ENCODE measurements at places on chromosomes 5 and 9. TPM values are rescaled to one million over a fixed set of nuclear protein-coding genes. Genes with fewer than 3 reads are reported as not detected.

DNA sequence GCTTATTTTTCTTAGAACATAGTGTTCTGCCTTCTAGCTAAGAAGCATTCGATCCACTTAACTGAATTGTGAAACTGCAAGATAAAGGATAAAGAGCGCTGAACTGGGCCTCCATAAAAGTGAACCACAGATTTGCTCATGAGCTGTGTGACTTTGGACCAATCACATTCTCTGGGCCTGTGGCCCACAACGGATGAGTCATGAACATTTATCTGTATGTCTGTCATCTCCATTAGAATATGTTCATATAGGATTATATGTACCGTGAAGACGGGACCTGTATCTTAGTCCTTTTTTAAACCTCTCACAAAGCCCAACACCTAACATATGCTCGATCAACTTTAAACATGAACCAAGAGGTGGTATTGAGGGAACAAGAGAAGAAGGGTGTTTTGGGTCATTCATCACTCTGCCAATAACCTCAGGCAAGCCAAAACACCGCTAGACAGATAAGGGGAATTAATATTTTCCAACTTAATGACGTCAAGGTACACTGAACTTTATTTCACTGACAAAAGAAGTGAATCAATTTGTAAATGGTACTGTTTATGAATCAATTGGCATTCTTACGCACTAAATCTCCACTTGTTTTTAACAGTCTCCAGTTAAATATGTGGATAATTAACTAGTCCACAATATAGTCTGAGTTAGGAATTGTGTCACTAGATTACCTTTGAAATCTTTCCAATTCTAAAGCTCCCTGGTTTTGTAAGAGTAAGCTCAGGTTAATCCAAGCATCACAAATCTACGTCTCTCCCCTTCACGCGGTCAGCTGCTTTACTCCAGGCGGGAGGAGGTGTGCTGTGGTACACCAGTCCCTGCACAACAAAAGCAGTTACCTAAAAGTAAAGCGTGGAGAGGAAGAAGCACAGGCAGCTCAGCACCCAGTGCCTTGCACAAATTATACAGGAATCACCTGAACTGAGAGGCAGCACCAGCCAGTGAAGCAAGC, 1.6 kb downstream of the TMEM245 start:
- no peaks in the 10 kb centered on the region for H3K27me3 ChIP-seq
- H3K36me3 ChIP-seq = no peaks in the 10 kb centered on the region
- H3K4me1 ChIP-seq = peaks cover 41% of the 10 kb centered on the region
- peak; percentile 85 for DNase-seq
- peak overlapping the region; percentile 98 for H3K27ac ChIP-seq

DNA sequence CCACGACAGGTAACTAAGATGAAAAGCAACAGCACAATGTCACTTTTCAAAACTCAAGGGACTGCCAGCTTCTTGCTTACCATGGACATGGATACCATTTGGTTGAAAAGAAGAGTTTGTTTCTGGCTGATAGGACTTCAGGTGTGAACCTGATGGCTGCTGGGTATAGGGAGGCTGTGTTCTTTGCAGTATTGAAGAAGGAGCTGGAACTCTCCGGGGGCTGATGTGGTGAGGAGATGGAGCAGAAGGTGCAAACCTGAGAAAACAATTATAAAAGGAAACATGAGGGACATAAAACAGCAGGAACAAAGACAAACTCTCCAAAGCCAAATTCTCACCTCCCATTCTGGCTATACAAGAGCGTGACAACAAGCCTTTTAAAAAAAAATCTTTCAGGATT, 330.1 kb upstream of the RFX3 start:
- H3K4me3 ChIP-seq = no peak overlapping the region
- peaks cover 11% of the 10 kb centered on the region for H3K36me3 ChIP-seq
- H3K4me1 ChIP-seq = no peaks in the 10 kb centered on the region

DNA sequence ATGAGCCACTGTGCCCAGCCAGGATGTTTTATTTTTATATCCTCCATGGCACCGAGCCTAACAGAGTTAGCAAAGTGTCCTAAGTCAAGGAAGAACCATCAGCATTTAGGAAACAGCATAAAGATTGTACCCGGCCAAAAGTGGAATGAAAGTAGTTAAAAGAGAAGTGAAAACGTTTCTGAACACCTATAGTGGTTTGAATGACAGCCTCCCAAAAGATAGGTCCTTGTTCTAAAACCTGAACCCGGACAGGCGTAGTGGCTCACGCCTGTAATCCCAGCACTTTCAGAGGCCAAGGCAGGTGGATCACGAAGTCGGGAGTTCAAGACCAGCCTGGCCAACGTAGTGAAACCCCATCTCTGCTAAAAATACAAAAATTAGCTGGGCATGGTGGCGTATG, 37.4 kb downstream of the ZFAND5 start:
- H3K27me3 ChIP-seq = no peaks in the 10 kb centered on the region
- DNase-seq = no peak
- H3K4me1 ChIP-seq = peaks cover 12% of the 10 kb centered on the region

GRCh38 chr9:119559986-119560385, 190.8 kb upstream of the BRINP1 start:
- H3K4me1 ChIP-seq = peaks cover 11% of the 10 kb centered on the region
- no peaks in the 10 kb centered on the region for H3K36me3 ChIP-seq
- H3K4me3 ChIP-seq = no peak overlapping the region
- DNase-seq = no peak

- no peaks in the 10 kb centered on the region for H3K27me3 ChIP-seq
- H3K36me3 ChIP-seq = no peaks in the 10 kb centered on the region
- H3K4me3 ChIP-seq = no peak overlapping the region
- no peaks in the 10 kb centered on the region for H3K4me1 ChIP-seq
- H3K27ac ChIP-seq = no peak overlapping the region
- no peak for DNase-seq
Observed at GRCh38 chr9:18676525-18676924, 202.6 kb downstream of the ADAMTSL1 start.

- no peaks in the 10 kb centered on the region for H3K27me3 ChIP-seq
- no peaks in the 10 kb centered on the region for H3K4me1 ChIP-seq
- H3K36me3 ChIP-seq = no peaks in the 10 kb centered on the region
- H3K27ac ChIP-seq = no peak overlapping the region
- no peak for DNase-seq
Observed at GRCh38 chr9:101453776-101454570, 18.4 kb upstream of the ALDOB start.

GRCh38 chr9:21681641-21682040, 120.8 kb upstream of the MTAP start:
- H3K4me3 ChIP-seq = no peak overlapping the region
- H3K27me3 ChIP-seq = no peaks in the 10 kb centered on the region
- no peaks in the 10 kb centered on the region for H3K4me1 ChIP-seq
- H3K36me3 ChIP-seq = no peaks in the 10 kb centered on the region

GRCh38 chr5:173302546-173303155, 25.6 kb downstream of the STC2 start:
- no peak overlapping the region for H3K27ac ChIP-seq
- no peak for DNase-seq

GRCh38 chr9:123923884-123924283, 6.0 kb downstream of the DENND1A start:
- no peaks in the 10 kb centered on the region for H3K27me3 ChIP-seq
- DNase-seq = no peak
- H3K4me1 ChIP-seq = peaks cover 21% of the 10 kb centered on the region
- no peak overlapping the region for H3K4me3 ChIP-seq

GRCh38 chr9:120950421-120951388, 24.1 kb upstream of the TRAF1 start:
- H3K4me1 ChIP-seq = peaks cover 5% of the 10 kb centered on the region
- H3K4me3 ChIP-seq = no peak overlapping the region
- no peak overlapping the region for H3K27ac ChIP-seq
- no peaks in the 10 kb centered on the region for H3K27me3 ChIP-seq
- DNase-seq = no peak

DNA sequence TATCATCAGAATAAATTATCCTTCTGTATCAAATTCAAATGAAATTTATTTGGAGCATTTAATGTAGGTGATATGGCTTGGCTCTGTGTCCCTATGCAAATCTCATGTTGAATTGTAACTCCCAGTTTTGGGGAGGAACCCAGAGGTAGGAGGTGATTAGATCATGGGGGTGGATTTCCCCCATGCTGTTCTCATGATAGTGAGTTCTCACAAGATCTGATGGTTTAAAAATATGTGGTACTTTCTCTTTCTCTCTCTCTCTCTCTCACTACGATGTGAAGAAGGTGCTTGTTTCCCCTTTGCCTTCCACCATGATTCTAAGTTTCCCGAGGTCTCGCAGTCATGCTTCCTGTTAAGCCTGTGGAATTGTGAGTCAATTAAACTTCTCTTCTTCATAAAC, 678.4 kb upstream of the RGMB start:
- DNase-seq = no peak
- no peaks in the 10 kb centered on the region for H3K36me3 ChIP-seq
- H3K4me1 ChIP-seq = no peaks in the 10 kb centered on the region
- no peak overlapping the region for H3K27ac ChIP-seq

- H3K36me3 ChIP-seq = peaks cover 26% of the 10 kb centered on the region
- peak overlapping the region; percentile 10 for H3K27ac ChIP-seq
- peak; percentile 52 for DNase-seq
- no peaks in the 10 kb centered on the region for H3K27me3 ChIP-seq
- H3K4me3 ChIP-seq = no peak overlapping the region
Observed at GRCh38 chr9:98002808-98003207, 19.7 kb downstream of the ANP32B start.

- H3K4me3 ChIP-seq = no peak overlapping the region
- H3K4me1 ChIP-seq = no peaks in the 10 kb centered on the region
- DNase-seq = no peak
- H3K27ac ChIP-seq = no peak overlapping the region
- no peaks in the 10 kb centered on the region for H3K27me3 ChIP-seq
Observed at GRCh38 chr9:8760000-8760767, 960.6 kb upstream of the DMAC1 start.

DNA sequence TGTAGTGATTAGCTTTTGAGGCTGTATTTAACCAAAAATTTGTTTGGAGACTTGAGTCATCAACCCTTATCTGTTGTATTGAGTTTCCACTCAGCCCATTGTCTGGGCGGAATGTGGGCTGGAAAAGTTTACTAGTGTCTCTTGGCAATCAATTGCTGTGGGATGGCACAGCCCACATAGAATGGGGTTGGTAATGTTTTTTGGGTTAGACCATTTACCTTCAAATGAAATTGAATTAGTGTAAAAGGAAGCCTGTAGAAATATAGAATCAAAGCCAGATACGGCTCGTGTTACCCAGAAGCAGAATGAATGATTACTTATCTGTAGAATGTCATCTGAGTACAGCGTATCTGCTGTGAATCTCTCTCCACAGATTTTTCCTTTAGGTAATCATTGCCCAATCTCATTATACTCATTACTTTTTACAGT, 142.9 kb downstream of the AOPEP start:
- no peak for DNase-seq
- peak overlapping the region; percentile 93 for H3K27ac ChIP-seq
- H3K4me1 ChIP-seq = peaks cover 77% of the 10 kb centered on the region
- no peak overlapping the region for H3K4me3 ChIP-seq
- no peaks in the 10 kb centered on the region for H3K36me3 ChIP-seq

GRCh38 chr9:71506821-71507220, 261.5 kb downstream of the CEMIP2 start:
- H3K27ac ChIP-seq = no peak overlapping the region
- H3K27me3 ChIP-seq = no peaks in the 10 kb centered on the region
- no peak for DNase-seq

DNA sequence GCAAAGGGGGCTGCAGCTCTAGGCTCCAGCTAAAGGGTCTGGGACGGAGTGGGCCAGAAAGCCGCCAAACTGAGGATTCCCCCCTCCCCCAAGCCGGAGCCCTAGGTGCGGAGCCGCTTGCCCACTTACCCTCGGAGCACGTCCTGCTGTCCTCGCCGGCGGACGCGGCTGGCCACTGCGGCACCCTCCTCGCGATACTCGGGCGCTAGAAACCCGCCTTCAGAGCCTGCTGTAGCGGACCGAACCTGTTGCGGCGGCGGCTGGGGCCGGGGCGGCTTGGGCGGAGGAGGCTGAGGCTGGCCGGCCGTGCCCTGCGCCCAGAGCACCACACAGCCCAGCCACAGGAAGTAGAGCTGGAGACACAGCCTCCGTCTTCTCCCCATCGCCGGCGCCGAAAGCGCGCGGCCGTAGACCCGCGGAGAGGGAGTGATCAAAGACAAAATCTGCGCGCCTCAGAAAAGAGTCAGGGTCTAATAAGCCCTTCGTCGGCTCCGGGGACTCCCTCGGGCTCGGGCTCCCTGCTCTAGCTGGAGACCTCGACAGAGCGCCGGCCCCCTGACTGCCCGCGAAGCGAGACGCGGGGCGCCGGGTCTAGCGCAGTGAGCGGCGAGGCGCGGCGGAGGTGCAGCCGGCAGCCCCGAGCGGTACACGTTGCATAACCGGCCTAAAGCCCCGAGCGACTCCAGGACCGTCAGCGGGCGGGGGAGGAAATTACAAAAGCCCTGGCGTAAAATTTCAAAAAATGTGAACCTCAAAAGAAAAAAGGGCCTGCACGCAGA, 635 bp downstream of the FBN2 start:
- DNase-seq = peak; percentile 9
- peaks cover 5% of the 10 kb centered on the region for H3K27me3 ChIP-seq
- no peak overlapping the region for H3K4me3 ChIP-seq
- H3K27ac ChIP-seq = no peak overlapping the region

- H3K36me3 ChIP-seq = no peaks in the 10 kb centered on the region
- H3K4me1 ChIP-seq = peaks cover 9% of the 10 kb centered on the region
- H3K4me3 ChIP-seq = no peak overlapping the region
- H3K27ac ChIP-seq = peak overlapping the region; percentile 51
- DNase-seq = peak; percentile 49
Observed at GRCh38 chr5:58259685-58260152, 200.2 kb downstream of the PLK2 start.

DNA sequence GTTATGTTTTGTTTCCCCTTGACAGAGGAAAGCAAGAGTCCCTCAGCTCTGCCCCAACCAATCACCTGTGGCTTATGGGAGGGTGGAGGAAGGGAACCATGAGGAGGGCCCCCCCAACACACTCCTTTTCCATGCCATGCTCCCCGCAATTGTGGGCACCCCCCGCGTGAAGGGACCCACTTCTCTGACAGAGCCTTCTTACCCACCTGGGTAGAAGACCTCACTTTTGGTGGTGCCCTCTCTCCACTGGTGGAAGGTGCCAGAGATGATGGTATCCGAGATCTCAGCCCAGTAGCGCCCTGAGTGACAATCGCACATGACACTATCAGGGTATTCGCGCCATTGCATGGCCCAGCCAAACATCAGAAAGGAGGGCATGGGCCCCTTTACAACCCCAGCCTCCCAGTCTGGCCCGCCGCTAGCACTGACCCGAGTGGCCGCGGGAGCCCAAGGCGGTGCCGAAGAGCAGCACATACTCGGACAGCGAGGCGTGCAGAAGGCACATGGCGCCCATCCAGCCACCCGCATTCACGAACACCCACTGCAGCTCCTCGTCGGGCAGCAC, 714 bp downstream of the SIGMAR1 start:
- peak; percentile 60 for DNase-seq
- H3K4me1 ChIP-seq = peaks cover 18% of the 10 kb centered on the region

Gene PCDHB5
- total RNA-seq = 7.7 TPM

Gene FGF18
- 1.4 TPM for total RNA-seq

Gene ISL1
- total RNA-seq = not detected

Gene DOCK2
- total RNA-seq = 14.1 TPM

Gene CHSY3
- total RNA-seq = 5.6 TPM

All from thyroid gland (tissue), 4 donors.